Ureter (tissue), 1 donor: ENCODE measurements at places on chromosomes 11 and 22. TPM values are rescaled to one million over a fixed set of nuclear protein-coding genes. Genes with fewer than 3 reads are reported as not detected.
A peak's percentile ranks its signal among the peaks of the same experiment; 100 is the strongest.

DNA sequence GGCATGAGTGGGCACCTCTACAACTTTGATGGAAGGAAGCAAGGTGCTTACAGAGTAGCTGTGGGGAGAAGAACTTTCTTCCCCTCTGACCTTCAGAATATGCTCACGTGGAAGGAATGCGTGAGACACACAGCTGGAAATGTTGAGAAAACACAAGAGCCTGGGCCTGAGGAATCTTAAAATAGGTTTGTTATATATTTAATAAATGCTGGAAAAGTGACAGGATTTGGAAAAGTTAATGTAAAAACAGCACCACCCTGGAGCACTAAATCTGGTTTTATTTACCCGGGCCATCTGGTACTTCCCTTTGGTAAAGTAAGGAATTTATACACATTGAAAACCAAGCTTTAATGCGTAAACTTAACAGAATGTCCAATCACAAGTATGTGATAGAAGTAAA, 14.0 kb upstream of the AMPD3 start:
- DNase-seq: no peak

DNA sequence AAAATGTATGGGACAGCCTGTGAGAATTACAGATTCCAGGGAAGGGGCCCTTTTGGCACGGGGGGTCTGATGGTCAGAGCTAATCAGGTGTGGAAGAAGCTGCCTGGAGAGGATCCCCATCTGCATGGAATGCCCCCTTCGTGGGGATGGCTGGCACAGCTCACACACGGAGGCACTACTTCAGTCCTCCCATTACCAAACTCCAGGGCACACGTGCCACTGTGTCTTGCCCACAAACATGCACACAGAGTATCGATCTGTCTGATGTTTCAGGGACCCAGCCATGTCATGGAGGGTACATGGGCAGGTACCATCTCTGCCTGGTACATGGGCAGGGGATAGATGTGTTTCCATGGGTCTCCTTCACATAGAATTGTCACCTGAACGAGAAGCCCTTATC, 14.7 kb downstream of the KCNQ1OT1 start:
- DNase-seq: no peak

DNA sequence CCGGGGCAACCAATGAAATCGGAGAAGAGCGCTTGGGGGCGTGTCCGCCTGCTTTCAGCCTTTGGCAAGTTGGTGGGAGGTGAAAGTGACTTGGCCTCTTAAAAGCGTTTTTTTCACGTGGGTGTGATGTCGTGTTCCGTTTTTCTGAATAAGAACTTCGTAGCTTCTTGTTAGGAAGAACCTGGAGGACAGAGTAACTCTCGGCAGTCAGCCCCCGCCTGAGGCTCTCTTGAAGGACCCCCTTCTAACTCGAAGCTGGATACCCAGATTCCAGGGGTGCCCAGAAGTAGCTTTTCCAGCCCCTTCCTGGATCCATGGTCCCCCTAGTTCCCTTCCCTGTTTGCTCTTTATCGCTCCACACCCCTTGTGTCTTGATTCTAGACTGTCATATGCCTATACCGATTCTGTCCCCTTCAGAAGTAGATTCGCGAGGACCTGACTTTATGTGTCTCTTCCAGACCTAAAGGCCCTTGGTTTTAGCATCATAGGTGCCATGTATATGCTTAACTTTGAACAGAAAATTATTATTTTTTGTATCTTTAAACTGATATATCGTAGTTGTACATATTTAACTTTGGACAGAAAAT, 915 bp upstream of the OSBP start:
- DNase-seq: no peak

DNA sequence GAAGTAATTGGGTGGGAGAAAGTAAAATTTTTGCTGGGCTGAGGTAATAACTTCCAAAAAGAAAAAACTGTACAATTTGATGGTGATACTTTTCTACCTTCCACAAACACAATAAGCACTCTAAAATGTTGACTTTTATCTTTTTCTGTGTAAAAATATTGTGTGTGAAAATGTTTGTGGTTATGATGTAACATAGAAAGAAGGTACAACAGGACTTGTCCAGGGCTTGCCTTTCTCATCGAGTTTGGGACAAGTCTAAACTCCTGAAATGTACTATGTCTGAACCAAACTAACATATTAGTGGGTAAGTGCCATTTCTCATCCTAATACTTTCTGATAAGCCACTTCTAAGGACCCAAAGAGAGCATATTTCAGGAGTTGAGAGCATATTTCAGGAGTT, 174.2 kb upstream of the PDGFD start:
- DNase-seq: no peak

GRCh38 chr11:63882555-63883242, 34.3 kb downstream of the RCOR2 start:
- DNase-seq: no peak

DNA sequence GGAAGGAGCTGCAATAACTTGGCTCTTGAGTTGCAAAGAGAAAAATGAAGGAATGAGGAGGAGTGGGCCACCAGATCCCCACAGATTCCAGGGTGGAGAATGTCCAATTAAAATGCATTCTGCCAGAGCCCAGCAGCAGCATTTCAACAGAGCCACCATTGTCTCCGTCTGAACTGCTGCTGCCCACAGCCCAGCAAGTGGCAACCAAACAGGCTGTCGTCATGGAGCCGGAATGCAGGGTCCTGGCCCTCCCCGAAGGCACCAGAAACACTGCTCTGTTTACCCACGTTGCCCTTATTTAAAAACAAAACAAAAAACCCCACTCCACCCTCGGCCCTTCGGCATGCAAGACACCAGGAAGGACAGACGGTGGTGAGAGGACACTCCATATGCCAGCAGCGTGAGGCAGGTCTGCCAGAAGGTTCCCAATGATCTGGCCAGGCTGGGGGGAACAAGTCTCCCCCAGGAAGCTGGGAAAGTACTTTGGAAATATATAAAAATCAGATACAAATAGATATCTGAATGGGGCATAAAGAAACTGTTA, 32.5 kb downstream of the PLEKHA7 start:
- DNase-seq: no peak

DNA sequence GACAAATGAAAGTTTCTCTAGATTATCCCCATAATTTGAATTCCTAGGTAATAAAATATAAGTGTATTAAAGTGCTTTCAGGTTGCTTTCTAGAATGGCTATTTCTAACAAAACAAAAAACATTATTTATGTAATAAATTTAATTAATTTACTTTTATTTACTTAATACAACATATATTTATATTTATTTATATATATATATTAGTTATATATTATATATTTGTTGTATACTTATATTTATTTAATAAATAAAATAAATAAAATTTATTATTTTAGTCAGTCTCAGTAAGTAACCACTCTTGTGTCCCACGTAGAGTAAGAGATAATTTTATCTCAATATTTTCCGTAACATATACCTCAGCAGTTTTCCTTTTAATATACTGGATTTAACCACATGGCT, 1031.6 kb upstream of the CNTN5 start:
- DNase-seq: no peak

DNA sequence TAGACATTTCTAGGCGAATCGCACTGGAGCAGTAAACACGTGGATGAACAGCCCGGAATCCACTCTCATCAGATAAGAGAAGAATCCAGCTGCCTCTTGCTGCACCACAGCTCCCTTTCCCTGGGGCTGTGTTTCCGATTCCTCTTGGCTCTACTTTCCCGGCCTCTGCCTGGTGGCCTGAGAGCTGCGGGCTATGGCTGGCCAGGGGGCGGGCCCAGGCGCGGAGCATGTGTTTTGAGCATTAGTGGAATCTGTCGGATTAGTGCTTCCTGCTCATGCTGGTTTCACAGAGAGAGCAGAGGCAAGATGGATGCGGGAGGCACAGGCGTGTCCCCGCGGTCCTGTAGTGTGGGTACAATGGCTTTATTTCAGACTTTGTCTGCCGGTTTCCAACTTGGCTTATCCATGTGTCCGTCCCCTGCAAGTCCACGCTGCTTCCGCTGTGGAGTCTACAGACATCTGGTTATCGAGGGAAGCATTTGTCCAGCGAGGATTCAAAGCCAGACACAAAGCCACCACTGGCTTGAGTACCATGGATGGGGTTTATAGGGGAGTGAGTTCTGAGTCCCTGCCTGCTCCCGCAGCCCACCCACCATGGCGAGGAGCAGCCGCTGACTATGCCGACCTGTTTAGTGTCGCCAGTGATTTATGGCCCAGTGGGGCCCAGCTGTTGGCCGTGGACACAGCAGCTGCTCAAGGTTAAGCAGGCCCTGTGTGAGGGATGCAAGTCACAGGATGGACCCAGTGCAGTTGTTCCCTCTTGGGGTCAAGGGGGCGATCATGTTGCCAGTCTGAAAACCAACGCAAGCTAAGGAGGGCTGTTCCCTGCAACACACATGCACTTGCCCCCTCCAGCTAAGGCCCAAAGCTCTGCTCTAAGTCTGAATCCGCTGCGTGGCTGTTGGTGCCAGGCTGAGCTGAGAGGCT, 43.3 kb upstream of the EP300 start:
- DNase-seq: peak; percentile 77

Gene EMID1
- total RNA-seq: 2.4 TPM

Gene EIF3D
- total RNA-seq: 169 TPM

Gene MMP13
- not detected for total RNA-seq

Gene LIF
- total RNA-seq: 2.1 TPM

Gene LDLRAD3
- 14.9 TPM for total RNA-seq

Gene SLC2A11
- total RNA-seq: 15.0 TPM

Gene TTLL1
- 12.9 TPM for total RNA-seq
